ENCODE measurements at places on chromosomes 7 and 10.

DNA sequence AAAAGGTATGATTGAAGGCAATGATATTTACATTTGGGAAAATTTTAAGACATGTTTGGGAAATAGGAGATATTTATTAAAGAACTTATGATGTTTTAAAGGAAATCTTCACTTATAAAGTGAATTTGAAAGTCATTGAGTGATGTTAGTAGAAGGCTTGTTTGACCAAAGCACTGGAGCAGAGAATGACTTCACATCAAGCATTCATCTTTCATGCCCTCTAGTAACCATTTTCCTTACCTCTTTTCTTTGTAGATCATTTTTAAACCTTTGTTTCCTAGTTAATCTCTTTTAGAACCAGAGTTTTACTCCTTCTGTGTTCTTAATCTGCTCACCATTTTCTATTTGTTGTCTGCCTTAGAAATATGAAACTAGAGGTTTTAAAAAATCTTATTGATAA, 111.3 kb upstream of the FOXP2 start:
- no peak for DNase-seq

DNA sequence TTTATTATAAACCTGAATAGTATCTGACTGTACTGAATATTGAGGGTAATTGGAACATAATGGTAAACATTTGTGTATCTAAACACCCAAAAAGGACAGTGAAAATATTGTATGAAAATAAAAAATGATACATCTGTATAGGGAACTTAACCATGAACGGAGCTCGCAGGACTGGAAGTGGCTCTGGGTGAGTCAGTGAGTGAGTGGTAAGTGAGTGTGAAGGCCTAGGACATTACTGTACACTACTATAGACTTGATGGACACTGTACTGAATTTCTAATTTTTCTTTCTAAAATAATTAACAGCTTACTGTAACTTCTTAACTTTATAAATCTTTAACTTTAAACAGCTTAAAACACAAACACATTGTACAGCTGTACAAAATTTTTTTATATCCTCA, 454.5 kb upstream of the FZD8 start:
- no peak for DNase-seq

DNA sequence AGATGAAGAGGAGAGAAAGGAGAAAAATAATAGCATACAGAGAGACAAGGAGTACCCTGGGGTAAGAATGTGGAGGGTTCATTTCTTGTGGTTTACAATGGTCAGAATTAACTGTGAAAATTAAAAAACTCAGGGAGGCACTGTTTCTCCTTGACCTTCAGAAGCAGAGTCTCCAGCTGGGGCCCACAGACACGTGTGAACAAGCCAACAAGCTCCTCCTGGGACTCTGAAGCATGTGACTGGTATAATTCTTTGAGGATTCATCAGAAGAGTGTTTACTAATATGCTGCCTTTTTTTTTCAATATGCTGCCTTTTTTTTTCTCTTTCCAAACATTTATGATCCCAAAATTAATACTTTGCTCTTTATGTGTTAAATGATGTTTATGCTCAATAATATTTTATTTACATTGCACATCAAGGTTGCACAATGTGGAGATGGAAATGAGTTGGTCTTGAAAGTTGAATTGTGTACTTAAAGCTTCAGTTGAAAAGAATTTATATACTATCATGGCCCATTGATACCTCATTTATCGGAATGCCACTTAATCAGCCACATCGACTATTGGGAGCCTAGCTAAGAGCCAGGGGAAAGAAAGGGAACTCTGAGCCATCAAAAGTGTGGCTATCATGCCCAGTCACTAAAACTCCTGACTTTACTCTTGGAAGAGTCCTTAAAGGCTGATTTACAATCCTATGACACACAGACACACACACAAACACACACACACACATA, 134.7 kb upstream of the RHOBTB1 start:
- DNase-seq = no peak

DNA sequence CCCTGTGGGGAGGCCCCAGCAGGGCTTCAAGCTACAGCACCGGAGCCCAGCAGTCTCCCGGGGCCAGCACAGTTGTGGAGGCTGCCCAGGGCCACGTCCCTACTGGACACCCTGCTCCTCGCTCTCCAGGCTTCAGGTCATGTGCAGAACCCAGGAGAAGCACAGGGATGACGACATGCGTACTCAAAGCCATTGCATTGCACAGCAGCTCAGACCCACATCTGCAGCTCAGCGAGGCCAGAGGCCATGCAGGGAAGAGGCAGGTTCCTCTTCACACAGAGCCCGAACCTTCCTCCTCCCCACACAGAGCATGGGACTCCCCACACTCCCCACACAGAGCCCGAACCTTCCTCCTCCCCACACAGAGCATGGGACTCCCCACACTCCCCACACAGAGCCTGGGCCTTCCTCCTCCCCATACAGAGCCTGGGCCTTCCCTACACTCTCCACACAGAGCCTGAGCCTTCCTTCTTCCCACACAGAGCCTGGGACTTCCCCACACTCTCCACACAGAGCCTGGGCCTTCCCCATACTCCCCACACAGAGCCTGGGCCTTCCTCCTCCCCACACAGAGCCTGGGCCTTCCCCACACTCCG, 12.3 kb downstream of the CFAP46 start:
- no peak for DNase-seq

GRCh38 chr7:96297876-96298275, 24.0 kb downstream of the SLC25A13 start:
- no peak for DNase-seq

DNA sequence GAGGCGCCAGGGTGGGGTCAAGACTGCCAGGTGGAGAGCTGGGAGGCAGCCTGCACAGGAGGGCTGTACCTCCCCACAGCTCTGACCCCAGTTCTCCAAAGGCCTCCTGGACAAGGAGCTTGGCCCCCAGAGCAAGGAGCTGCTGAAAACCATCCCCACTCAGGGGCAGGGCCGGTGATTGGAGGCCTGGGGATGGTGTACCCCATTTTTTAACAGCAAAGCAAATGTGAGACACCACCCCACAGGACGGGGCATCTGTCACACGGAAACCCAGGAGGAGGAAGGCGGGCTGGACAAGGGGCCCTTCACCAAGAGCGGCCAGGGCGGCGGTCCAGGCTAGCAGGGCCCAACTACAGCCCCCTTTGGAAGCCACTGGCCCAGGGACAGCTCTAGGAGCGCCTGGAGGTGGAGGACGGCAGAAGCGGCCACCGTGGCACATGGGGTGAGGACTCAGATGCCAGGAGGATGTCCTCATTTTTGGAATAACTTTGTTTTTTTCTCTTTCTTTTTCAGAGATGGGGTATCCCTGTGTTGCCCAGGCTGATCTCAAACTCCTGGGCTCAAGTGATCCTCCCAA, 56.4 kb upstream of the TNRC18 start:
- DNase-seq = no peak

DNA sequence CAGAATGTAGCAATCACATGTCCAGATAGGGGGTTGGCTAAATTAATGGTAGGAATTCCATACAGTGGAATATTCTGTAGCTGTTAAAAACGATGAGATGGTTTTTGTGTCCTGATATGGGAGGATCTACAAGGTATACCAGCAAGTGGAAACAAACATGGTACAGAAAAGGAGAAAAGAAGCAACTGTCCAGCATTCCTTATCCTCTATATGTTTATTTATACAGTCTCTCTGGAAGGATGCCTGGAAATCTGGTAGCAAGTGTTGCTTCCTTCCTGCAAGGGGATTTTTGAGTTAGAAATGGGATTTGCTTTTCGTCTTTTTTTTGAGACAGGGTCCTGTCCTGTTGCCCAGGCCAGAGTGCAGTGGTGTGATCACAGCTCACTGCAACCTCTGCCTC, 19.3 kb downstream of the IL15RA start:
- no peak for DNase-seq

GRCh38 chr10:98272656-98273055, 4.7 kb upstream of the LOXL4 start:
- no peak for DNase-seq

GRCh38 chr10:125023255-125023654, 81.3 kb downstream of the ZRANB1 start:
- DNase-seq = peak; percentile 93

- no peak for DNase-seq
These were observed 14.5 kb downstream of the PSAP start for GRCh38 chr10:71836596-71836974.

GRCh38 chr10:121975295-121976086, 474 bp upstream of the NSMCE4A start:
- peak; percentile 85 for DNase-seq

- no peak for DNase-seq
These were observed 35.6 kb downstream of the VIPR2 start for GRCh38 chr7:159108941-159109652.

GRCh38 chr7:37323966-37324365, 124.7 kb downstream of the ELMO1 start:
- no peak for DNase-seq

DNA sequence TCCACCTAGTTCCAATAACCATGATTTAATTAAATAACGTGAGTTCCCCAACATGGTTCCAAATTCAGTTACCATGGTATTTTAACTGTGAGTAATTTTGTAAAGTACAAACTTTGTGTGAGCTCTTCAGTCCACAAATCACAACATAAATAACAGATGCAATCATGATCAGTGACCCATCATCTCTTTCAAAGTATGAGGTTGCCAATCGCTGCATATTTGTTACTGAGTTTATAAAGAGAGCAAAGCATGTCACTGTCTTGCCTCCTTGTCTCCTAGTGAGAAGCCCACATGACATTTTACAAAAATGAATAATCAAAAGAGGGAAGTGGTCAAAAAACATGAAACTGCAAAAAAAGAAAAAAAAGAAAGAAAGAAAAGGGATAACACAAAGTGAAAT, 69.1 kb upstream of the PDSS1 start:
- no peak for DNase-seq

DNA sequence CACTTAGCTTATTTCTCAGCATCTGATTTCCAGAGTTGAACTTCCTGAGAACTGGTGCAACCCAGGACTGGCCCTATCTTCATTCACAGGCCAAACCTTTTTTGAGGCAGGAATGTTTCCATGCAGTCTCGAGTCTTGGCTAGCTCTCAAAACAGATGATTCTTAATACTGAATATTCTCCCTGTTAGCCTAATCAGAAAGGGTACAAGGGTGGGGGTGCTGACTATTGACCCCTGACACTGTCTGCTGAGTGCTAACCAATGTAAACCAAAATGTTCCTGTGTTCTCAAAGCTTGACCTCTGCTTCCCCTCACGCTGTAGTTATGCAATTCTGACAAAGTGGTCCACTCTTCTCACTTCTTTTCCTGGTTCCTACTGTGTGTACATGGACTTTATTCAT, 25.3 kb downstream of the VWDE start:
- DNase-seq = no peak

GRCh38 chr7:22426463-22427094, 69.6 kb upstream of the RAPGEF5 start:
- no peak for DNase-seq

- DNase-seq = peak; percentile 64
These were observed at the start of gene MET for GRCh38 chr7:116671681-116672595. Gene MET (plus strand): TSS chr7:116672196. CDS start chr7:116699085, 26,889 bp downstream.

DNA sequence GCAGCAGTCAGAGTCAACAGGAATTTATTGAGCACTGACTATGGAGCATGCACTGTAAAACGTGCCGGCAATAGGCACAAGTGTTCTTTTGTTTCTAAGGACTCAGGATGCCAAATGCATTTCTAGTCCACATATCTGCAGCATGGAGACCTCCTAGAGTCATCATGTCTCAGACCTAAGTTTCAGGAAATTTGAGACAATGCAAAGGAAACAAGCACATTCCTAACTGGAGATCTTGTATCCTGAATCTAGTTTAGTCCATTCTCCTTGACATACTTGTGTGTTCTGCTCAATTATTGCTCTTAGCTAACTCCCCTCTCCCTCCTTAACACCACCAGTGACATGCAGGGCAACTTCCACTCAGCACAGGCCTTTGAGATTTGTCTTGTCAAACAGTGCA, 173.2 kb downstream of the ZNF438 start:
- DNase-seq = no peak

GRCh38 chr10:61390851-61391250, 62.3 kb downstream of the TMEM26 start:
- no peak for DNase-seq

DNA sequence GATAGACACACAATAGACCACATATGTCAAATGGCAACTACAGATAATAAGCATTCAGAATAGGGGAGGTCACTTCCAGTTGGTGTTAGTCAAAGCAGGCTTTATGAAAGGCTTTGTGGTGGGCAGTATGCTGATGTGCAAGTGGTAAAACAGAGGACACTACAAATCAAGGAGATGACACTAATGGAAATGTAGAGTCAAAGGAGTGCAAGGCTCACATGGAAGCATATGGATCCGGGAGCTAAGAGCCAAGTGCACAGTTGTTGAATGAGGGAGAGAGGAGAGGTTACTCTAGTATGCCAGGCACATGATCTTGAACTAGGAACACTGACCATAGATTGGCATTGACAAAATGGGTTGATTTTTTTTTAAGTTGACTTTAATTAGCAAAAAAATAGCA, 62.7 kb downstream of the GRM3 start:
- DNase-seq = no peak

DNA sequence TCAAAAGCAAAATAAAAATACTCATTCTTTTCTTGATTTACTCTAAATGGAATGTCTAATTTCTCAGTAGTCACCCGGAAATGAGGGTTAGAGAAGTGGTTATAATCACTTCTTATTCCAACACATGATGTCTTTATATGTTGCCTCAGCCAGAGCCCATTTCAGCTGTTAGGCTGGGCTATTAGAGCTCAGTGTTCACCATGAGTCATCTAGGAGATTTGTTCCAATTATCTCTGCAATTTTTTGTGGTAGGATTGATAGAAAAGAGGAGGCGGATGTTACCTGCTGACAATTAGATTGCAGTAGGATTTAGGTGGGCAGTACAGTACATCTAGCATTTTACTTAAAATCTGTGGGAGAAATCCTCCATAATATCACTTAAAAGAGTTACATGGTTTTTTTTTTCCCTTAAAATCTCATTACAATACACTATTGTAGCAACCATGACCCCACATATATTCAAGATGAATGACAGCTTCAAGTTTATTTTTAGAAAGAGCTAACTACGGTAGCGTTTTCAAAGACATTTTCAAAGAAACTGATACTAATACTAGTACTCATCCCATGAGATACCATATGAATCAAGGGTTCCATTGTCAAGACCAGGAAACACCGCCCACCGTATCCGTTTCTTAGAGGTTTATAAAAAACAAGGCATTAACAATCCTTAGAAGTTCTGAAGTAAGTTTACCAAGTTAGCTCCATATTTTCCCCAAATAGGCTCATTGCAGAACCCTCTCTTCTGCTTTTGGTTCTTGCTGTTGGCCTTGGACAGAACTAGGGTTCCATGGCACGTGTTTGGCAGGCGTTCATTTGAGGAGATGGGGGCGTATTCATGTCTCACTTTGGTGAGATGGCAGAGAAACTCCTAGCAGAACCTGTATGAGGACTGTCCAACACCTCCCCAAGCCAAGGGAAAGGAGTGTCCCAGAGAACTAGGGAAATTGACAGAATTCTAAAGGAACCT, 10.4 kb downstream of the CPA2 start:
- peak; percentile 85 for DNase-seq

All from NCI-H146 (cell line).